ENCODE measurements at places on chromosomes 7 and 10.

- DNase-seq: no peak
Measured at GRCh38 chr7:110759069-110759468, 331.9 kb upstream of the LRRN3 start.

DNA sequence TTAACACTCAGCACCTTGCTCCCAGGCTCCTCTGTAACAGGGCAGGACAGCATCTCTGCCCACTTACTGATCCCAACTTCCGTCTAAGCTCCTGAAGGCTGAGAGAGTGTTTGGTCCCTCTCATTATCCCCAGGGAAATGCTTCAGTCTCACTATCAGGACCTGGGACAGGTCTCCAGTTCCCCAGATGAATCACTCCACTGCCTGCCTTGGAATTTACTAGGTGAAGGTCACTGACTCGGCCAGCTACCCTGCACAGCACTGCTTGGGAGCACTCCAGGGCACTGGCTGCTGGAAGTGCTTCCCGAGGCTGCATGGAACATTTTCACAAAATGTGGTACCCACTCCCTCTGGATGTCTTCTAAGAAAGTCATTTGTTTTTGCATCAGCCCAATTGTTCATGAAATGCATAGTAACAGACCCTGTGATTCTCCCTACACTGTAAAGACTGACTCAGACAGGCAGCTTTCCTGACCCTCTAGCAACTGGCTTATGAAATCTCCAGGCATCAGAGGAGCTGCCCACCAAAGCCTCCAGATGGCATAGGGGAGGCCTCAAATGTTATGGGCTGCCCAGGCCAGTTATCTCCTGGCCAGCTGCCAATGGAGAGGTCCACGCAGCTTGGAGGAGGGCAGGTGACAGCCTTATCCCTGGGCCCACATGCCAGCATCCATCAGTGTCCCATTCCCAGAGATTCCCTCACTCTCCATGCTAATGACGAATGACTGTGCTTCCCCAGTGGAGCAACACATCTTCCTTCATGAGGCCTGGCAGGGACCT, 89.1 kb downstream of the GFRA1 start:
- peak; percentile 42 for DNase-seq

GRCh38 chr7:128986609-128987008, 48.9 kb downstream of the IRF5 start:
- no peak for DNase-seq

DNA sequence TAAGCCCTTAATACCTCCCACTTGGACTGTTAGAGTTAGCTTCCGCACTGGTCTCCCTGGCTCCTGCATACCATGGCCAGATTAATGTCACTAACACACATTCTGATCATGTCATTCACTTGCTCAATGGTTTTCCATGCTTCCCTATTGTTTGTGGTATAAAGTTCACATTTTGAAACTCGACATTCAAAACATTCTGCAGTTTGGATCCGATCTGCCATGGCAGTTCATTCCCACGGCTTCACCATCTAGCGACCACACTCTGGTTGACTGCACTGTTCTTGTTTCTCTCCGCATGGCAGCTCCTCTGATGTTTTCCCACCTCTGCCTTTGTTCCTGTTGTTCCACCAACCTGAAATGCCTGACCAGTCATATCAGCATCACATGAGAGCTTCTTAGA, 87.4 kb upstream of the WAC start:
- DNase-seq: no peak

- no peak for DNase-seq
Measured at GRCh38 chr10:18268005-18268404, 127.8 kb downstream of the CACNB2 start.

DNA sequence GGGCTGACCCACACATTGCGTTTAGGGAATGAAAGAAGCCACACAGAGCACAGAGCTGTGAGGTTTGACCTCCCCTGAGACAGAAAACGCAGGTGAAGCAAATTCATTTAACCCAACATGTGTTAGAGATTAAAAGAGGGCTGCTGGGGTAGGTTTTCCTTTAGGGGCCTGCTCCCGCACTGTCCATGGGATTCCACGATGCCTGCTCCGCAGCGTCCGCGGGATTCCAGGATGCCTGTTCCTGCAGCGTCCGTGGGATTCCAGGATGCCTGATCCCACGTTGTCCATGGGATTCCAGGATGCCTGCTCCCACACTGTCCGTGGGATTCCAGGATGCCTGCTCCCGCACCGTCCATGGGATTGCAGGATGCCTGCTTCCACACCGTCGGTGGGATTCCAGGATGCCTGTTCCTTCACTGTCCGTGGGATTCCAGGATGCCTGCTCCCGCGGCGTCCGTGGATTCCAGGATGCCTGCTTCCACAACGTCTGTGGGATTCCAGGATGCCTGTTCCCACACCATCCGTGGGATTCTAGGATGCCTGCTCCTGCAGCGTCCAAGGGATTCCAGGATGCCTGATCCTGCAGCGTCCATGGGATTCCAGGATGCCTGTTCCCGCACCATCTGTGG, 78.7 kb downstream of the VIPR2 start:
- no peak for DNase-seq

- no peak for DNase-seq
Measured at GRCh38 chr10:45589009-45589408, 83.6 kb downstream of the ZFAND4 start.

GRCh38 chr7:121306565-121306964, 22.2 kb upstream of the WNT16 start:
- DNase-seq: no peak

GRCh38 chr7:153675131-153675530, 377.1 kb upstream of the DPP6 start:
- DNase-seq: no peak

- DNase-seq: peak; percentile 95
Measured at GRCh38 chr7:69598081-69598486, at the start of gene AUTS2. Gene AUTS2, plus strand, starts transcription at chr7:69598475. Its CDS starts 1,179 bp downstream, at chr7:69599654.

DNA sequence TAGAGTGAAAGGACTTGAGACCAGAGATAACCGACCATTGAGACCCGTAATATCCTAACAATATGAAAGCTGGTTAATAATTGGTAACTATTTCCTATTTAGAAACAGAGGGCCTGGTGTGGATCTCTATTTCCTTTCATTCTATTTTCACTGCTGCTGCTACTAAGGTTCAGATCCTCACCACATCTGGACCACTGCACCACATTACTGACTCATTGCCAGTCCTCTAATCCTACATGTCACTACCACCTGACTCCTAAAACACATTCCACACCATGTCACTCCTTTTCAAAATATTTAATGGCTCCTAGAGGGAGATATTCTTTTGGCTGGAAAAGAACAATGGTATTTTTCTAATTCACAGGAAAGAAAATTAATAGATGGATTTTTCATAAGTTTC, 6.4 kb downstream of the USP54 start:
- peak; percentile 41 for DNase-seq

- DNase-seq: no peak
Measured at GRCh38 chr10:98260350-98260749, 7.6 kb downstream of the LOXL4 start.

- no peak for DNase-seq
Measured at GRCh38 chr10:124249196-124249595, 155.8 kb upstream of the CHST15 start.

DNA sequence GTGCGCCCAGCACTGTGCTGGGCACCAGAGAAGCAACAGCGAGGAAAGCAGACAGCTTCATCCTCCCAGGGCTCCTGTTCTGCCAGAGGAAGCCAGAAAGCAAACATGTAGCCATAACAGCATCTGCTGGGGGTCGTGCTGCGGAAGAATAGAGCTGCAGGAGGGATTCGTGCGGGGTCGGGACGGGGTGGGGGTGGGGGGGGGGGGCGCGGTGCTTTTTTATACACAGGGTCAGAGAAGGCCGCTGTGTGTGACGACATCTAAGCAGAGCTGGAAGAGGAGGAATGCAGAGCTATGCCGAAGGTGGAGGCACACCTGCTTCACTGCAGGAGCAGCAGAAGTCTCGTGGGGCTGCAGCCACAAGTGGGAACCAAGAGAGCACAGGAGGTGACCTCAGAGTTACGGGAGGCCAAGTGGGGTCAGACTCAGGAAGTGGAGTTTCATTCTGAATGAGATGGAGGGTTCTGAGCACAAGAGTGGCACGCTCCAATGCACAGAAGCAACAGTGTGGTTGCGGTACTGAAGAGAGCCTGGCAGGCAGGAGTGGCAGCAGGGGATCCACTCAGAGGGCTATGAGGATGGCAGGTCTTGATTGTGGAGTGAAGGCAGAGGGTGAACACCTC, 11.1 kb downstream of the PKD1L1 start:
- DNase-seq: no peak

DNA sequence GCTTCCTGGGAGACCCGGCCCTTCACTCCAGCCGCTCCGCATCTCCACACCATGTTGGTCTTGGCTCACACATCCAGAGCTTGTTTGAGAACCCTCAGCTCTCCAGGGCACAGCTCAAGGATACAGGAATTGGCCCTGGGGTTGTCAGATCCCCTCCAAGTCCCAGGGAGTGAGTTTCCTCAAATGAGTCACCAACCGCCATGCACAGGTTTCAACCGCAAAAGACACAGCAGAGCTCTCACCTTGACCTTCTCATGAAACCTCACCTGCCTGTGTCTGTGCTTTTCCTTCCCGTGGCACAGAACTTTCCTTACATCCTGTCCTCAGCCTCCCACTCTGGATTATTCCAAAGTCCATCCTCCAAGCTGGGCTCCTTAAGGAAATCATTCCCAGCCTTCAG, 20.6 kb downstream of the AZGP1 start:
- no peak for DNase-seq

- DNase-seq: no peak
Measured at GRCh38 chr7:89666136-89666835, 488.0 kb upstream of the STEAP1 start.
